ENCODE measurements at places on chromosomes 5 and 9.

DNA sequence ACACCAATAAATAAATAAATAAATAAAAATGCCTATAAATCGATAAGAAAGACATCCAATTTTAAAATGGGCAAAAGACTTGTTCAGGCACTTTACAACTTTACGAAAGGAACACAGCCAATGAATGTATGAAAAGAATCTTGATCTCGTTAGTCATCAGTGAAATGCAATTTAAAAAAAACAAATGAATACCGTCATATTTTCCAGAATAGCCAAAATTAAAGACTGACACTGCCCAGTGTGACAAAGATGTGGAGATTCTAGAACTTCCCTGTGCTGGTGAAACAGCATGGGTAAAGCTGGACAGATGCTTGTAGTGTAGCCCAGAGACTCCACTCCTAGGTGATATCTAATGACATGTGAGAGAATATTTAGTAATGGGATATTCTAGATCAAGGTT lies 127.1 kb downstream of the GOLPH3 start:
- DNase-seq = no peak

DNA sequence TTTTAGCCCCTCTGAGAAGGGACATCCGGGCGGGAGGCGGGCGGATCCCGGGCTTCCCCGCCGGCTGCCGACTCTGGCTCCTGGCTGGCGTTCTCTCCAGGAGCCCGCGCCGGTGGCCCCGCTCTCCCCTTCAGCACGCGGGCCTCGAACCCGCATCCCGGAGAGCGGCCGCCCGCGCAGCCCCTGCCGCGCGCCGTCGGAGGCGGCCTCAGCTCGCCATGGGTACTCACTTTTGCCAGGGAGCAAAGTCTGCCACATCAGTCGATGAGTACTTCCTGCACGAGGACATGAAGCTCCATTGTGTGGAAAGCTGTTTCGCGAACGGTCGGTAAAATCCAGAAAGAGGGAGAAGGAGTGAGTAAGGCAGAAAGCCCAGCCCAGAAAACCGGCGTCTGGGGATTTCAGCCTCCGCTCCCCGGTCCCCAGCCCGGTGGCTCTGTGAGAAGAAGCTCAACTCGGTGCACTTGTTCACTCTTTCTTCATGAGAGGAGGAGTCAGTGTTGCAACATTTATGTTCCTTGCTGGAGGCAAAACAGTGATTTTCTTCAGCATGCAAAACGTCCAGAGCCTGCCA lies at the start of gene PRLR:
Gene PRLR, minus strand, starts transcription at position 450 of the 574 bp plus-strand sequence. CDS start 140,867 bp downstream, outside the sequence.
- DNase-seq = no peak

DNA sequence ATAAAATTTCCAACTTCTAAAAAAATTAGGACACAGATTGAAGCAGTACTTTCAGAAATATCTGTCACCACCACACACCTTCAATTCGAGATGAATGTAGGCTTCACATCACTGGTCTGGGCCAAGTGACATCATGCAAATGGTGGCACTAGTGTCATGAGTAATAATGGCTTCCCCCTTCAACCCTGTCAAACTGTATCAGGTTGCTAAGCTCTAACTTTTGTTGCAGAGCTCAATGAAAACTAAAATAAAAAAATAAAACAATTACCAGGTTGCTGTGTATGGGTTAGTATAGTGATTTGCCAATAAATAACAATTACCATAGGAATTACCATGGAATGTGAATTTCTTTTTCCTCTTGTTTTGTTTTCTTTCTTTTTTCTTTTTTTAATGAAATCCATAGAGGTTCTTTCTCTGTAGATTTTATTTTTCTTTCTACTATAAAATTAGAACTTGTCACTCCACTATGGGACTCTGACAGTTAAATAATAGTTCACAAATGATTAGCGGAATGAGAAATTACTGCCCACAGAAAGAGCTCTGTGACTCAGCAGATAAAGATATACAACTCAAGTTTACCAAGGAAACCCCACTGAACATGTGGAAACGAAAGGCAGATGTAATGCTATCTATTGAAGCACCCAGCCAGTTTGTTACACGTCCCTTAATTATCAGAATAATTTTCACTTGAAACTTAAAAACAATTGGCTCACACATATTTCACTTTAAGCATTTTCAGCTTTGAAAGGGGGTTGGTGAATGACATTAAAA lies 783.8 kb upstream of the WWC1 start:
- DNase-seq = no peak

GRCh38 chr9:24698881-24699518 lies 153.3 kb upstream of the IZUMO3 start:
- DNase-seq = no peak

Measured in cortex of kidney (tissue), 1 donor.